ENCODE measurements at places on chromosomes 7 and 10.

- H3K27ac ChIP-seq: no peak overlapping the region
- H3K27me3 ChIP-seq: no peaks in the 10 kb centered on the region
- H3K36me3 ChIP-seq: no peaks in the 10 kb centered on the region
- H3K4me1 ChIP-seq: no peaks in the 10 kb centered on the region
- DNase-seq: no peak
Measured at GRCh38 chr10:61793760-61794703, 107.5 kb upstream of the ARID5B start.

DNA sequence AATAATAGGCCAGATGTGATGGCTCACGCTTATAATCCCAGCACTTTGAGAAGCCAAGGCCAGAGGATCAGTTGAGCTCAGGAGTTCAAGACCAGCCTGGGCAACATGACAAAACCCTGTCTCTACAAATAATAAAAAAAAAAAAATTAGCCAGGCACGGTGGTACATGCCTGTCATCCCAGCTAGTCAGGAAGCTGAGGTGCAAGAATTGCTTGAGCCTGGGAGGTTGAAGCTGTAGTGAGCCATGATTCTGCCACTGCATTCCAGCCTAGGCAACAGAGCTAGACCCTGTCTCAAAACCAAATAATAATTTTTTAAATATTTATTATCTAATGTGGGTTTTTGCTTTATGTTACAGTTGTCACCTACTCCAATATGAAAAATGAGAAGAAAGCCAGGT, 178.9 kb downstream of the ADK start:
- no peaks in the 10 kb centered on the region for H3K36me3 ChIP-seq
- H3K4me1 ChIP-seq: no peaks in the 10 kb centered on the region
- H3K27me3 ChIP-seq: no peaks in the 10 kb centered on the region
- no peak overlapping the region for H3K4me3 ChIP-seq

DNA sequence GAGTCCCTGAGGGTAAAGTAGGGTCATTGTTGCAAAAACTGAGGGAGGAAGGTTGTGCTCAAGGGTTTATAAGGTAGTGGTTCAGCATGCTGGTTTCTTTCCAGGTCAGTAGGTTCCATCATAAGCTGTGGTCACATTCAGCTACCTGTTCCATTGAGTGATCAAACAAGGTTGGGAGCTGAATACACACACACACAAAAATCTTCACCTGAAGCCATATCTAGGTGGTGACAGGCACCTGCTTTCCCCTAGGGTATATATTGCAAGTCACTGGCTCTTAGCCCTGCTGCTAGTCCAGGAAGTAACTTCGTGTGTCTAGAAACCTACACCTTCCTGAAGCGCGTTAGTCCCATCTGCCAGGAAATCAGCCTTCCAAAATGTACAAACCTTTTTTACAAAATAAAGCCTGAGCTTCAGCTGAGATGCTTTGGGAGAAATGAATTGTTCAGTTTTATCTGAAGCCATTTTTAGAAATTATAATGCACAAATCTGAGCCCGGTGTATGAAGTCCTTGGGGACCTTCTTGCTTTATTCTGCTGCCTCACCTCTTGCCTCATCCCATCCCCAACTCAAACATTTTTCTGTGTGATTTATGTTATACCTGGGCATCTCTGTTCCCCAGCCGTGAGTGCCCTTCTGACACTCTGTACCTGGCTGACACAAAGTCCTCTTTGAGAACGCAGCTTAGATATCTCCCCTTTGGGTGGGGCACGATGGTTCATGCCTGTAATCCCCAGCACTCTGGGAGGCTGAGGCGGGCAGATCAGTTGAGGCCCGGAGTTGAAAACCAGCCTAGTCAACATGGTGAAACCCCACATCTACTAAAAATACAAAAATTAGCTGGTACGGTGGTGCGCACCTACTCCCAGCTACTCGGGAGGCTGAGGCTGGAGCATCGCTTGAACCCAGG, 10.6 kb upstream of the LAMTOR4 start:
- no peaks in the 10 kb centered on the region for H3K4me1 ChIP-seq
- no peaks in the 10 kb centered on the region for H3K36me3 ChIP-seq
- DNase-seq: no peak

GRCh38 chr10:97547962-97548361, 24.6 kb upstream of the ANKRD2 start:
- no peak overlapping the region for H3K4me3 ChIP-seq
- H3K27me3 ChIP-seq: no peaks in the 10 kb centered on the region
- DNase-seq: no peak
- no peaks in the 10 kb centered on the region for H3K36me3 ChIP-seq
- peaks cover 16% of the 10 kb centered on the region for H3K4me1 ChIP-seq
- H3K27ac ChIP-seq: no peak overlapping the region

- no peak for DNase-seq
- H3K36me3 ChIP-seq: no peaks in the 10 kb centered on the region
- no peak overlapping the region for H3K27ac ChIP-seq
- H3K4me1 ChIP-seq: no peaks in the 10 kb centered on the region
- H3K27me3 ChIP-seq: no peaks in the 10 kb centered on the region
Measured at GRCh38 chr7:97697396-97697795, 34.5 kb upstream of the TAC1 start.

DNA sequence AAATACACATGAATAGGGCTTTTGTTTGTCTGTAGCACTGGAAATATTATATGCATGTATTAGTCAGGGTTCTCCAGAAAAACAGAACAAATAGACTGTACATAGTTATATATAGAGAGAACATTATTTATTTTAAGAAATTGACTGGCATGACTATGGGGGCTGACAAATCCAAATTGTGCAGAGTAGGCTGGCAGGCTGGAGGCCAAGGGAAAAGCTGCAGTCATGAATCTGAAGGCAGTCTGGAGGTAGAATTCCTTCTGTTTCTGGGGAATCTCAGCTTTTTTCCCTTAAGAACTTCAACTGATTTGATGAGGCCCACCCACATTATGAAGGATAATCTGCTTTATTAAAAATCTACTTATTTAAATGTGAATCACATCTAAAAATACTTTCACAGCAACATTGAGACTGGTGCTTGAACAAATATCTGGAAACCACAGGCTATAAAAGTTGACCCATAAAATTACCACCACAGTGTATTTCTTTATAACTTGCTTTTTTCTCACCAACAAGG, 344.2 kb upstream of the KIAA1217 start:
- no peak for DNase-seq
- H3K4me1 ChIP-seq: no peaks in the 10 kb centered on the region
- H3K4me3 ChIP-seq: no peak overlapping the region
- no peaks in the 10 kb centered on the region for H3K27me3 ChIP-seq
- H3K27ac ChIP-seq: no peak overlapping the region

GRCh38 chr10:98748298-98748697, 301.6 kb upstream of the HPS1 start:
- no peaks in the 10 kb centered on the region for H3K36me3 ChIP-seq
- no peaks in the 10 kb centered on the region for H3K27me3 ChIP-seq
- H3K4me1 ChIP-seq: no peaks in the 10 kb centered on the region
- H3K27ac ChIP-seq: no peak overlapping the region
- peak; percentile 47 for DNase-seq
- H3K4me3 ChIP-seq: no peak overlapping the region

DNA sequence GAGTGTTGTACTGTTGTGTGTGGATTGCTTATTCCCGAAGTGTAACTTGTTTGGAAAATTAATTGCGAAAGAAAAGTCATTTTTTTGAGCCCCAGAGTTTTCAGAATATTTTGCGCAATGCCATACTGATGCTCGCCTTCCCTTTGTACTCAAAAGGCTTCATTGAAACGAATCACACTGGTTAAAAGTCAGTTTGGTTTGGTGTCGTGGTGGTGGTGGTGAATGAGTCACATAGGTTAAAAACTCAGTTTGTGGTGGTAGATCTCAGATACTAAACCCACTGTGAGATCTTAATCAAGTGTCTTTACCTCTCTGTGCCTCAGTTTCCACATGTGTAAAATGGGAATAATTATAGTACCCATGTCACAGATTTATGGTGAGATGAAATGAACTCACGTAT, 61.1 kb upstream of the IL6 start:
- no peaks in the 10 kb centered on the region for H3K36me3 ChIP-seq
- H3K27ac ChIP-seq: no peak overlapping the region
- H3K27me3 ChIP-seq: no peaks in the 10 kb centered on the region
- no peak overlapping the region for H3K4me3 ChIP-seq
- peaks cover 16% of the 10 kb centered on the region for H3K4me1 ChIP-seq
- no peak for DNase-seq

DNA sequence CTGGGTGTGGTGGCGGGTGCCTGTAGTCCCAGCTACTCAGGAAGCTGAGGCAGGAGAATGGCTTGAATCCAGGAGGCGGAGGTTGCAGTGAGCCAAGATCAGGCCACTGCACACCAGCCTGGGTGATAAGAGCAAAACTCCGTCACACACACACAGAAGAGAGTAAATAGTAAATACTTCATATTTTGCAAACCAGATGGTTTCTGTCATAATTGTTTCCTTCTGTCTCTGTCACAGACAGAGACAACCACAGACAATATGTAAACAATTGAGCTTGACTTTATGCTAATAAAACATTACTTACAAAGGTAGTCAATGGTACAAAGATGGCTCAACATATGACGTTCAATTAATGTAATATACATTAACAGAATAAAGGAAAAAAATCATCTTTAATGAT, 83.7 kb downstream of the JMJD1C start:
- no peaks in the 10 kb centered on the region for H3K4me1 ChIP-seq
- no peaks in the 10 kb centered on the region for H3K27me3 ChIP-seq
- no peak overlapping the region for H3K27ac ChIP-seq
- H3K36me3 ChIP-seq: peaks cover 11% of the 10 kb centered on the region
- DNase-seq: no peak

DNA sequence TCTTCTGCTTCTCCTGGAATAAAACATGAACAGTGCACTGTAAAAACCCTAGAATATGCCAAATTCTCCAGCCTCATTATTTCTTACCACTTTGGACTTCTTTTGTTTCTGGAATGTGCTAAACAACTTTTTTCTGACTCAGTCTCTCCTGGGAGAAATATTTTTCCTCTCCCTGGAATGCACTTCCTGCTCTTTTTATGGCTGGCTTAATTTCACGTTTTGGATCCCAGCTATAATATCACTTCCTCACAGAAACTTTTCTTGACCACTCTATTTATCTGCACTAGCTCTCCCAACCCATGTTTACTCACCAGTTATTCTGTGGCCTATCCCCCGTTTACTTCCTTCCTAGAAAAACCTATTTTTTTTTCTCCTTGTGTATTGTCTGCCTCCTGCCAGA, 26.7 kb downstream of the ABCB5 start:
- H3K4me1 ChIP-seq: no peaks in the 10 kb centered on the region
- H3K27me3 ChIP-seq: no peaks in the 10 kb centered on the region
- no peak overlapping the region for H3K4me3 ChIP-seq
- H3K27ac ChIP-seq: no peak overlapping the region
- no peaks in the 10 kb centered on the region for H3K36me3 ChIP-seq
- no peak for DNase-seq

DNA sequence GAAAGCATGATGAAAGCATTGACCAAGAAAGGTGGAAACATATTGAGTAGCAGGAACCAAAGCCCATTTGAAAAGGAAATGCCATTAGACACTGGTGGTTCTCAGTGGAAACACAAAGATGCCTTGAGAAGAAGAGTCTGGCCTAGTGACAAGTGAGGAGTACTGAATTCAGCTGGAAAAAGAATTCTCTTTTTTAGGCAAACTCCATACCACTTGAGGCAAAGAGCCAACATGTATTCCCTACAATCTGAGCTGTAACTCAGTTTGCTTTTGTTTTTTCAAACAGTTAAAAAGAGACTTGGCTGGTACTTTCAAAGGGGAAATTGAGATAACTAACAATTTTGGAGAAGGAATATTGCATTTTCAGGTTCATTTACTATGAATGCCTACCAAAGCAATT, 624.0 kb downstream of the NRG3 start:
- no peak overlapping the region for H3K4me3 ChIP-seq
- no peak overlapping the region for H3K27ac ChIP-seq
- no peaks in the 10 kb centered on the region for H3K27me3 ChIP-seq
- no peak for DNase-seq

DNA sequence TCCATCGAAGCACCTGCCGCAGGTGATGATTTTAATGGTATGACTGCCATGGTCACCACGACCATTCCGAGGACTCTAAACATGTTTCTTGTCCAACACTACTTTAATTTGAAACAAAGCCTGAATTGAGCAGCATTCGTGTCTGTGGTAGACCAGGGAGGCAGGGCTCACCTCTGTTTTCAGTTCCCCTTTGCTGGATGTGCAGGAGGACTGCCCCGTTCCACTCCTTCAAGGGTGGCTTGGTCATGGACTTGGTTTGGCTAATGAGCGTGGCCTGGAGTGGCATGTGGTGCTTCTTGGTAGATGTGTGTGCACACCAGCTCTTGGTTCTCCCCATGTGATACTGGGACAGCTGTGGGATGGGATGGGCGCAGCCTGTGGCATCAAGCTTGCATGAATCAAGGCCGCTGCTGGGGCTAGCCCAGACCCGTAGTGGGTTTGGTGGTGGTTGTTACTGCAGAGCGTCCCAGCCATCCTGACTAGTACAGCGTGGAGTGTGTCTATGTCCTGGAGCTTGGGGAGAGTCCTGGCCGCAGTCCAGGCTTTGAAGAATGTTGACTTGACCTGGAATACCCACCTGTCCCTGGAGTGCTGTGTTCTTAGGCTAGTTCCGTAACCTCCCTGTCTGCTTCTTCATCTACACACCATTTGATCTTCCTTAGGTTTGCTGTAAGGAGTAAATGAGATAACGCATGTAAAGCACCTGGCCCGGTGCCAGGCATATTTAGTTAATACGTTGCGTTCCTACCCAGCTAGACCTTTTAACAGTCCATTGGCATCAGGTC, 34.8 kb downstream of the MGMT start:
- no peaks in the 10 kb centered on the region for H3K36me3 ChIP-seq
- H3K27ac ChIP-seq: no peak overlapping the region
- H3K4me1 ChIP-seq: no peaks in the 10 kb centered on the region
- no peak overlapping the region for H3K4me3 ChIP-seq
- no peak for DNase-seq

DNA sequence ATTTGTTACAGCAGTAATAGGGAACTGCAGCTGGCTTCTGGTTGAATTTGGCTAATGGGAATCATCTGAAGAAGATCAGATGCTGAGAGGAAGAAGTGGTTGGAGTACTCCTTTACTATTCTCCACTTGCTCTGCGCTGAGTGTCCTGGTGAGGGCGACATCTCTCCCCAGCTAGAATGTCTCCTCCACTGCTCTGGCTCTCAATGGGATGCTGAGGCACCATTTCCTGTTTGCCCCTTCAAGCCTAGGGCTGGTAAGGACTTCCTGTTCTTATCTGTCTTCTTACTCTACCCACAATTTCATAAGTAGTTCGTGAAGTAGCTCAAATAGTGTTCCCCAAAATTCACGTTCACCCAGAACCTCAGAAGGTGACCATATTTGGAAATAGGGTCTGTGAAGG, 43.2 kb upstream of the TES start:
- H3K27me3 ChIP-seq: no peaks in the 10 kb centered on the region
- H3K4me1 ChIP-seq: no peaks in the 10 kb centered on the region
- no peak overlapping the region for H3K4me3 ChIP-seq
- no peak for DNase-seq
- H3K36me3 ChIP-seq: no peaks in the 10 kb centered on the region
- H3K27ac ChIP-seq: no peak overlapping the region

- H3K27ac ChIP-seq: no peak overlapping the region
- H3K4me1 ChIP-seq: no peaks in the 10 kb centered on the region
- no peaks in the 10 kb centered on the region for H3K27me3 ChIP-seq
- H3K36me3 ChIP-seq: no peaks in the 10 kb centered on the region
- H3K4me3 ChIP-seq: no peak overlapping the region
Measured at GRCh38 chr10:29039091-29039490, 249.8 kb upstream of the LYZL1 start.
